Left ventricle myocardium superior (tissue), 1 donor: ENCODE measurements at places on chromosomes 3 and 15. TPM values are rescaled to one million over a fixed set of nuclear protein-coding genes. Genes with fewer than 3 reads are reported as not detected.

Gene CCDC80
- total RNA-seq = 80.0 TPM

Gene UNC13C
- 0.07 TPM for total RNA-seq

Gene ITIH1
- total RNA-seq = not detected

Gene GRAMD2A
- not detected for total RNA-seq

Gene SPATA12
- not detected for total RNA-seq

Gene GPR156
- total RNA-seq = 0.10 TPM

Gene MESP1
- 8.4 TPM for total RNA-seq

Gene NEK10
- total RNA-seq = 16.9 TPM

GRCh38 chr3:64961301-64961700 lies 273.5 kb upstream of the ADAMTS9 start:
- no peak for DNase-seq

- no peak for DNase-seq
These were observed 9.7 kb downstream of the MEIS2 start for GRCh38 chr15:37090543-37091175.

- DNase-seq = no peak
These were observed 67.5 kb downstream of the TIPARP start for GRCh38 chr3:156741935-156742334.

GRCh38 chr15:64698823-64699222 lies 76.6 kb downstream of the RBPMS2 start:
- DNase-seq = no peak

GRCh38 chr15:49521802-49522201 lies 98.8 kb downstream of the FGF7 start:
- no peak for DNase-seq

DNA sequence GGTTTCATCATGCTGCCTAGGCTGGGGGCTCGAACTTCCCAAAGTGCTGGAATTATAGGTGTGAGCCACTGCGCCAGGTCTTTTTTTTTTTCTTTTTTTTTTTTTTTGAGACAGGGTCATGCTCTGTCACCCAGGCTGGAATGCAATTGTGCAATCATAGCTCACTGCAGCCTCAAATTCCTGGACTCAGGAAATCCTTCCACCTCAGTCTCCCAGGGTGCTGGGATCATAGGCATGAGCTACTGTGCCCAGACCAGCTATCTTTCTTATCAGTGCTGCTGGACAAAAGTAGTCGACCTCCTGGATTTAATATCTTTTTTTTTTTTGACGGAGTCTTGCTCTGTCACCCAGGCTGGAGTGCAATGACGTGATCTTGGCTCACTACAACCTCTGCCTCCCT lies 60.8 kb downstream of the TFDP2 start:
- DNase-seq = no peak

GRCh38 chr3:80770106-80771074 lies 991.1 kb downstream of the GBE1 start:
- DNase-seq = no peak

- DNase-seq = no peak
These were observed 62.5 kb downstream of the CBLB start for GRCh38 chr3:105806359-105806758.

GRCh38 chr3:102449341-102449740 lies 14.5 kb downstream of the ZPLD1 start:
- DNase-seq = no peak

GRCh38 chr3:69511361-69511760 lies 125.5 kb upstream of the FRMD4B start:
- no peak for DNase-seq

GRCh38 chr3:149266736-149267135 lies 45.1 kb upstream of the CP start:
- no peak for DNase-seq

GRCh38 chr15:88995449-88995848 lies 82.3 kb upstream of the MFGE8 start:
- DNase-seq = no peak

- no peak for DNase-seq
These were observed 174.2 kb downstream of the NR1D2 start for GRCh38 chr3:24119321-24119751.

- DNase-seq = no peak
These were observed 236.0 kb downstream of the CACNA2D3 start for GRCh38 chr3:54358316-54358715.

DNA sequence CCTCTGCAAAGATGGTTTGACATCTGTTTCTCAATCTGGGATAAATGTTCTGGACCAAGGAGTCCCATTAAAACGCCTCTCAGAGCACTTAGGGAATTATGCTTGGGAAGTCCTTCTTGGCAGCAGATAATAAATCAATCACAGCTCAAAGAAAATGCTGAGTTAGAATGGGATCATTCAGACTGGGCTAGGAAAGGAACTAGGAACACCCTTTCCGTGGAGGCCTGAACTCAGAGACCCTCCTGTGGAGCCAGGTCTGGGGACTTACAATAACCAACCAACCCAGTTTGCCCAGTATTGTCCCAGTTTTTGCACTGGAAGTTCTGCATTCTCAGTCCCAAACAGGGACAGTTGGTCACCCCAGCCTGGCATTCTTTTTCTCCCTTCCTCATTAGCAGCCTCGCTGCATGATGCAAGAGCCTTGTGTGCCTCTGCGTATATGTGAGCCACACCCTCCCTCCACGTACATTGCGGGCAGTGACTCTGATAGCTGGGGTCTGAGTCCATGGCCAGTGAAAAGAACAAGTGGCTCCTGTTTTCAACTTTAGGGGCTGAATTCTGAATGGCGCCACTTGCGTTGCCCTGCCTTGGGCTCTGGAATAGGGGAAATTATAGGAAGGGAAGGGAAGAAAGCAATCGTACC lies 88.7 kb downstream of the SEMA5B start:
- no peak for DNase-seq

DNA sequence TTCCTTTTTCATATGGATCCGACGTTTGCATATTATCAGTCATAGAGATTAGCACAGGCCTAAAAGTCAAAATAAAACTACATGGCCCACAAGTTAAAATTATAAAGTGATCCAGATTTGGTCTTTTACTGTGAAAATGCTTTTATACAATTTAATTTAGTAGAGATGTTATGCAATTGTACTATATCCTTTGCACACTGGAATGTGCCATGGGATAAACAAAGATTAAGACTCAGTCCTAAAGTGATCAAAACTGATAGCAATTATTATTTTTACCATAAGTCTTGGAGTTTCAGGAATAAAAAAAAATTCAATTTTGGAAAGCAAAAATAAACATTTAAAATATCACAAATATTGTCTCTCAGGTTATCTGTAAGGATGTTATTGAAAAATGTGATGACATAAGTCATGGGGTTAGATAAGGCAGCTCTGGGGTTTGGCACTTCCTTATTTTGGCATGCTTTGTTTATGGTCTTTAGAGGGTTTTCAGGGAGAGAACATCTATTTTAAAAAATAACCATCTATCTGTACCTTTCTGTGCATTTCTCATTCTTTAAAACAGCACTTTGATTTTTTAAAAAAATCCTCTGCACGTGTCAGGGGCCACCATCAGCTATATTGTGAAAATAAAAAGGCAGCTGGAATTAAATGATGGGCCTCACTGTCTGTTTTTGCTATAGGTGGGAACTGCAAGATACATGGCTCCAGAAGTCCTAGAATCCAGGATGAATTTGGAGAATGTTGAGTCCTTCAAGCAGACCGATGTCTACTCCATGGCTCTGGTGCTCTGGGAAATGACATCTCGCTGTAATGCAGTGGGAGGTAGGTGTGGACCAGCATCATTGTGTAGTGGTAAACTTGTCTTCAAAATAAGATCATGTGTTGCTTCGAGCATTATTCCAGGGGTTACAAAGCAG lies 67.3 kb downstream of the TGFBR2 start:
- no peak for DNase-seq

GRCh38 chr3:101940521-101941317 lies 91.4 kb downstream of the NFKBIZ start:
- DNase-seq = peak; percentile 74

DNA sequence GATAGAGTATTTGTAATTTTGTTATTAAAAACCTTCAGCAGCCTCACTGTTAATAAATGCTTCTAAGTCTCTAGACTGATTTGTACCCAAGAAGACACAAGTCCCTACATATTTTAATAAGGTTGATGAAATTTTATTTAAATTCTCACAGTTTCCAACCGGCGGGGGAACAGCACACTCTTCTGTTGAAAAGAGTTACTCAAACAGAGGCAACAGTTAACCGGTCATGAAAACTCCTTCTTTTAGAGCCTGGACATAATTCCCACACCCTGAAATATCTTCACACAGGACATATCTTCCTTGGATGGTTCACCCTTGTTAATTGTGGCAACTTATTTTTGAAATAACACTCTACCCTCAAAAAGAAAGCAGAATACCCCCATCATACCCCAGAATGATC lies 278.8 kb downstream of the FOXP1 start:
- no peak for DNase-seq

DNA sequence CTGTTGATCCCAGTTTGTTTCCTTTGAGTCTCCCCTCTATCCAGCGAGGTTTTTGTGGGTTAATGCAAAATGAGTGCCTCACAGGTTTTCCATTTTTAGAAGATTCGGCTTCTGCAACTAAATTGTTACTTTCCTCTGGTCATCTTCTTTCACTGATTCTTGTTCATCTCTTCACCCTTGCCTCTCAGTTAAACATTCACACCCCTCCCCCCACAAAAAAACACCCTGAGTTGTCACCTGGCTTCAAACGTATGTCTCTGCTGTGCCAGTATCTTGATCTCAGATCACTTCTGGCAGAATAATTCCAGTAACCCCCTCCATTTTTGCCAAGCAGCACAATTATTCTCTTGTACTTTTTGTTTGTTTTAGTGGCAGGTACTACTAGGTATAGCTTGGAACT lies 12.3 kb upstream of the CLDN16 start:
- no peak for DNase-seq

- peak; percentile 57 for DNase-seq
These were observed 19.2 kb downstream of the SNX33 start for GRCh38 chr15:75666823-75667501.

DNA sequence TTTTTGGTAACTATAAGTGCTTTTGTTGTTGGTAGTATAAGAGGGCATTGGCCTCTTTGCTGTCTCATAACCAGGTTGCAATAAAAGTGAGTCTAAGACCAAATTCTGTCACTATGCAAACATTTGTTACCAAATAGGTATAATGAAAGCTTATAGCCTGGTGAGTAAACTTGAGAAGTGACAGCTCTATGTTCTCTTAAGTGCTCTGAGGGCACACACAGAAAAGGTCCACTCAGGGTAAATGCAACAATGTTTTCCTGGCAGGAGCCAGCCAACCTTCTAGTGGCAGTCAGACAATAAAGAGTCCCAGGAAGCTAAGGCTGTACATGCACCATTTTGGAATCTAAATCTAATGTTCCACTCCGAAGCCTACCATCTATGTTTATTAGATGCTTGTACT lies 262.1 kb upstream of the TGFBR2 start:
- DNase-seq = no peak

DNA sequence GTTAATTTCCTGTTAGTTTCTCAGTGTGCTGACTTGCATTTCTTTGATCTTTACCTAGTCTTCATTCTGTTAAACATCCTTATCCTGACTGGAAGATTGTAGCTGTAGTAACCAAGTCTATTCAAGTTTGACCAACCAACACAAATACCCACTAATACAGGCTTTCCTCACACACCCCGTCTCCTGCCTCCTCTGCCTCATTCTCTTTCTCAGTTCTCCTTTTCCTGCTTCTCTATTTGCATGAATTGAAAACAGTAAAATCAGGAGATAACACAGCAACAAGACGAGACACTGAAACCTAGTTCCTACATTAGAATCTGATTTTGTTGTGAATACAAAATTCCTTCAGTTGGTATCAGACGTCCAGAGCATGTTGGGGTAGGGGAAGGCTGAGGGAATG lies 116.9 kb upstream of the ARPP21 start:
- no peak for DNase-seq

DNA sequence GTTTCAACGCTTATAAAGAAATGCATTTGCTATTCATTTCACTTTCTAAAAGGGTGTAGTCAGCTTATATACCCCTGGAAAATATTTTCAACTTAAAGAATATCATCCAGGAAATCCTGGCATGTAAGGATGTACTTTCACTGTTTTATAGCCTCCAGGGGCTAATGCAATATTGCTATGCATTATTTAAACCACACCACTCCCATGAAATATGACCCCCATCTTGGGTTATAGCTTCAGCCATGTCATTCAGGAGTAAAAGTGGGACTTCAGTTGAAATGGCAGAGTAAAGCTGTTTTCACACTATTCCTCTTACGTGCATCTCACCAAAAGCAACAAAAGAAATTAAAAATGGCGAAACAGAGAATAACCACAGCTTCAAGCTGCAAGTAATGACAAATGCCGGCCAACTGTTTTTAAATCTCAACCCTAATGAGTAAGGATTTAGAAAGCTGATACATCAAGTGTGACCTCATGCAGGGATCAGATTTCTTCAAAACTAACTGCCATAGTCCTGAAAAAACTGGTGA lies 84.5 kb downstream of the COL6A6 start:
- DNase-seq = no peak

GRCh38 chr15:66362776-66363175 lies 6.3 kb upstream of the TIPIN start:
- DNase-seq = no peak

DNA sequence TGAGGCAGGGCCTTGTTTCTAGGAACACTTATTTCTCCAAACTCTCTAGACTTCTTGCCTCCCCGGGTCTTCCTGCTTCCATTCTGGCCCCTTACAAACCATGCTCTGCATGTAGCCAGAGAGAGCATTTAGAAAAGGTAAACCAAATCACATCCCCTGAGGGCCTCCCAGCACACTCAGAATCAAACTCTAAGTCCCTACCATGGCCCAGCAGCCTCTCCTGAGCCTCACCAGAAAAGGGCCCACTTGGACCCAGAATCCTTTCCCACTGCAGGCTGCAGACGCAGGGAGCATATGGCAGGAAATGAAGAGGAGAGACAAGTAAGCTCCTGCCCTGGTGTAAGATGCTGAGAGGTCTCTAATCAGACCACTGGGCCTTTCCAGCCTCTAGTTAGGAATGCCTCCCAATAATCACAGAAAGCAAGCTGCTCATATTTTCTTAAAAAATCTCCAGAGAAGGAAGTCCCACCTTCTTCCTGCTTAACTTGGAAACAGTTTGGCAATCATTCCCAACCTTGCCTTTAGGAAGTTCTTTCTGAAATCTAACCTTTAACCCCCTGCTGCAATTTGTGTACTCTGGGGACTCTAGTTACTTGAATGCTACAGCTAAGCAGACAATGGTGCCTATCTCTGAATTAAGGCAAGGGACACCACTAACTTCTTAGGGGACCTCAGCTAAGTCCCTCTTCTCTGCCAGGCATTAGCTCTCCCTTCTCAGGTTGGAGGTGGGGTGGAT lies 4.2 kb downstream of the AMOTL2 start:
- no peak for DNase-seq

DNA sequence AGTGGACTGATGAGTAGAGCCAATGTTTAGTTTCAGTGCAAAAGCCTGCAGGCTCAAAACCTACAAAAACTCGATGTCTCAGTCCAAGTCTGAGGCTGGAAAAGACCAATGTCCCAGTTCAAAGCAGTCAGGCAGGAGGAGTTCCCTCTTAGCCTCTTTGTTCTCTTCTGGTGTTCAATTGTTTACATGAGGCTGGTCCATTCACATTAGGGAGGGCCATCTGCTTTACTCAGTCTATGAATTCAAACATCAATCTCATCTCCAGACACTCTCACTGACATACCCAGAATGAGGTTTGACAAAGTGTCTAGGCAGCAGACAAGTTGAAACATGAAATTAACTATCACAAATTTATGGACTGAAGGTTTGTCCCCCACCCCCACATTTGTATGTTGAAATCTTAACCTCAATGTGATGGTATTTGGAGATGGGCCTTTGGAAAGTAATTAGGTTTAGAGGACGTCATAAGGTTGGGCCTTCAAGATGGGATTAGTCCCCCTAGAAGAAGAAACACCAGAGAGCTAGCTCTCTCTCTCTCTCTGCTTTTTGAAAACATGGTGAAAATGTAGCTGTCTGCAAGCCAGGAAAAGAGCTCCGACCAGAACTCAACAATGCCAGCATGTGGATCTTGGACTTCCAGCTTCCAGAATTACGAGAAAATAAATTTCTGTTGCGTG lies 438.5 kb upstream of the RGMA start:
- DNase-seq = no peak
